KBM-7 (cell line): ENCODE measurements at places on chromosomes 4 and X.
A peak's percentile ranks its signal among the peaks of the same experiment; 100 is the strongest.

DNA sequence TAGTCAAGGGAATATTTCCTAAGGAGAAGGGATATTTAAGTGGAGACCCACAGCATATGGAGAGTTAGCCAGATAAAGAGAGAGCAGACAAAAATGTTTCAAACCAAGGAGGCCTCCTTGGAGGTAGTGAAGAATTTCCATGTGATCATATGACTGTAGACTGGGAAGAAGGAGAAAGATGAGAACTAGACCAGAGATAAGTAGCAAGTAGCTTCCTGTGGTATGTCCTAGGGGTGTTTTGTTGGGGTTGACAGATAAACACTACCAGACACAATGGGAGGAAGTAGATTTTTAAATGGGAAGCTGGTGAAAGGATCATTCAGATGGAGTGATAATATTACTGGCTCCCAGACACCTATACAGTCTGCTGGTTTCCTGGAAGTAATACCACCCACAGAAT is 13.6 kb downstream of the SYAP1 start:
- peak; percentile 28 for DNase-seq

GRCh38 chr4:26238426-26238777 is 82.4 kb upstream of the RBPJ start:
- no peak for DNase-seq

DNA sequence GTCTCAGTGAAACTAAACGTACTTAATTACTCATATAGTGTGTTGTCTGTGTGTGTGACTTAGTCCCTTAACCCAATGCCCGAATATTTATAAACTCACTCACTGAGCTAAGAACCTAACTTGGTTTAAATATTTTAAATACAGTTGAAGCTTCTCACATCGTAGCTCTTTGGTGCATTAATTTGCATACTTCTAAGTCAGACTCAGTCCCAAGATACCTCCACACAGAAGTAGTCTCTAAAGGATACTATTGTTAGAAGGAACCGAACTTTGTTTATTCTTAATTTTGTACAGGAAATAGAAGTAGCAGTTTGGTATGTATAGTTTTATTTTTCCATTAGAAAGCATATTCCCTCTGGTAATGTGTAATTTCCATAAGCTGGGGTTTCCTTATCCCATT is 54.0 kb upstream of the NKAP start:
- no peak for DNase-seq

DNA sequence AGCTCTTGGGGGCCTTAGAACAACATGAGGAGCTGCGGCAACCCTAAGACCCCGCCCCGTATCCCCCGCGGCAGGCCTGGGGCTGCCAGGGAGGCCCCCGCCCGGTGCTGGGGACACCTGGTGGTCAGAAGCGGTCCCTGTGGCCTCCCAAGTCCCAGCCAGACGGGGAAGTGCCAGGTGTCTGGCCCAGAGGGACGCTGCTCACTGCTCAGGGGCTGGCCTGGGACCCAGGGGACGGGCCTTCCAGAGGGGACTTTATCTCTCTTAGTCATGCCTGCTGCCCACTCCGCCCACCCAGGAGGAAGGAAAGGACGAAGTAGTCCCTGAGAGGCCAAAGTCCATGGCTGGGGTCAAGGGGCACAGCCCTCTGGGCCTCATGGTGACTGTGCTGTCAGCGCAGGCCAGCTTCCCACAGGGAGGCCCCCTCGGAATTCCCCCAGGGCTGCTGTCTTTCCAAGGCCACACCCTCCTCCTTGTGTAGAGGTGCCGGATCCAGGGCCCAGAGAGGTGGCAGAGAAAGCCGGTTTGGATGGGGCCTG is 31.0 kb upstream of the HTRA3 start:
- no peak for DNase-seq

GRCh38 chr4:156195914-156196313 is 242.2 kb upstream of the CTSO start:
- peak; percentile 29 for DNase-seq

DNA sequence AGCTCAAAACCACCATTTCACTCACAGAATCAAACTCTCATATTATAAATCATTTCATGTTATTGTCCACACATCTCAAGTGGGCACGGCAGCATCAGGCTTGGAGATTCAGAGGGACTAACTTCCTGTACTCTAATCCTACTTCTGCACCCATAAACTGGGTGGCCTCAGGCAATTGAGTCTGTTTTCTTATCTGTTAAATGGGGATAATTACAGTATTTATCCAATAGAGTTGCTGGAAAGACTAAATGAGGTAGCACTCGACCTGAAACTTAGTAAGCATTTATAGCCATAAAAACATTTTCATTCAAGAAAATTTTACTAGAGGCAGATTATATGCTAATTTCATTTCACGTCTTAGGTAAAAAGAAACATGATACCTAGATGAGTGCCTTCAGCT is 13.0 kb downstream of the TBC1D1 start:
- DNase-seq = no peak

DNA sequence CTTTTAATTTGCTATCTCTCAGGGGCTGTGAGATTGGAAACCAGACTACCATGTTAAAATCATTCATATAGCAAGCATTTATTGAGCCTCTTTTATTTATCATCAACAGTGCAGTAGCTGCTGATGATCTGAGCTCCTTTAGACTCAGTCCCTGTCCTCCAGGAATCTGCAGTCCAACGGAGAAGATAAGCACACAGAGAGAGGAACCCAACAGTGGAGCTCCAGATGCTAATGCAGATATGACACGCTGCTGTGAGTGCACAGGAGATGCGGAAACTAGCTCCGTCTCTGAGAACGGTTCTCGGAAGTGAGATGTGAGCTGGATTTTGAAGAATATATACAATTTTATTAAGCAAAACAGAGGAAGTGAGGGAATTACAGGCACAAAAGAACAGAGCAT is 35.4 kb downstream of the DCHS2 start:
- DNase-seq = peak; percentile 5

DNA sequence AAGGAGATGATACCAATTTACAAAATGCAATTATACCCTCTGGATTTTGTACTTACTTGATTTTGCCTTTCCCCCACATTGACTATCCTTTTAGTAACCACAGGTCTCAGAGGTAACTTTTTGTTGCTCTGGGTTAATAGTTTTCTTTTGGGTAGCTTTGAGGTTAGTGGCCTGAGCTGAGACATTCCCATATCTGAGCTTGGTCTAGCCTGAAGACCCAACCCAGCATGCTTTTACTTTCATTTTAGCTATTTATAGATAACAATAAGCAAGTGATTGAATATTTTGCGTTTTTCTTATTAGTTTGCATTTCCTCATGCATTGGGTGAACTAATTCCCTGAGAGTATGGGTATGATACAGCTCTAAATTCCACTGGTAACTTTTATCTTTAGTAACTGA is 11.8 kb downstream of the HTN1 start:
- DNase-seq = no peak

GRCh38 chr4:18630218-18631110 is 608.9 kb upstream of the LCORL start:
- DNase-seq = no peak

GRCh38 chrX:10617999-10618351 is 2.4 kb downstream of the MID1 start:
- no peak for DNase-seq

DNA sequence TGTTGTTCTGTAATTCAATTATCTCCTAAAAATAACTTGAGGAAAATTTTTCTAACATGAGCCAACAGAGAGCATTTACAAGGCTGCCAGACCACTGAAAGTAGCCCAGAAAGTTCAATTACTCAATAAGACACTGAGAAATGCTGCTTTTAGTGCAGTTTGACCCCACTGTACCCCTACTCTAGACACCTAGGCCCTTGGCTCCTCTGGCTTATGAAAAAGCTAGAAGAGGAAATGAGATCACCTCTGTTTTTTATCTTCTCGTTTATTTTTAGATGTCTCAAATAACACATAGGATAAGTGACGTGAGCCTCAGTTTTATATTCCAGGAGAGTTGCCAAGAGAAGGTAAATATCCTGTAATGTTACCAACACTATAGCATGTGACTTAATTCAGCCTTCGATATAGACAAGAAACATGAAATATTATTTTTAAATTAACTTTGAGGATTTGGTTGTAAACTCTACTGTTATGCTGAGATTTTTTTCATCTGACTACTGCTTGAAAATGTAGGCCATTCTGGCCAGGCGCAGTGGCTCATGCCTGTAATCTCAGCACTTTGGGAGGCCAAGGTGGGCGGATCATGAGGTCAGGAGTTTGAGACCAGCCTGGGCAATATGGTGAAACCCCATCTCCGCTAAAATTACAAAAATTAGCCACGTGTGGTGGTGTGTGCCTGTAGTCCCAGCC is 24.4 kb downstream of the TNIP3 start:
- DNase-seq = no peak

DNA sequence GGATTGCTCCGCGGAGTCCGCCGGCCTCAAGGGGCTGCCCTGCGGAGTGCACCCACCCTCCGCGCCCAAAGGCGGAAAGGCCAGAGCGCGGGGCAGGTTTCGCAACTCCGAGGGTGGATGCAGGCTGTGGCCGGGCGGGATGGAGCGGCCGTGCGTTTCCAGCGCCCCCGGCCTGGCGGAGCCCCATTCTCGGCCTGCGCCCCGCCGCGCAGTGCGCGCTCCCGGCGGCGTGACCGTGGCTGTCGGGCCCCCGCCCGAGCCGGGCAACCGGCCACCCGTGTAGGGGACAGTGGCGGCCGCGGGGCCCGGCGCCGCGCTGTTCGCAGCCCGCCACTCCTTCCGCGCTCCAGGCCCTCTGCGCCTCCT is 331 bp downstream of the SETD7 start:
- DNase-seq = no peak

GRCh38 chr4:14787894-14788293 is 214.4 kb upstream of the CPEB2 start:
- peak; percentile 24 for DNase-seq

- no peak for DNase-seq
Observed at GRCh38 chr4:138488533-138488932, 246.4 kb upstream of the SLC7A11 start.

DNA sequence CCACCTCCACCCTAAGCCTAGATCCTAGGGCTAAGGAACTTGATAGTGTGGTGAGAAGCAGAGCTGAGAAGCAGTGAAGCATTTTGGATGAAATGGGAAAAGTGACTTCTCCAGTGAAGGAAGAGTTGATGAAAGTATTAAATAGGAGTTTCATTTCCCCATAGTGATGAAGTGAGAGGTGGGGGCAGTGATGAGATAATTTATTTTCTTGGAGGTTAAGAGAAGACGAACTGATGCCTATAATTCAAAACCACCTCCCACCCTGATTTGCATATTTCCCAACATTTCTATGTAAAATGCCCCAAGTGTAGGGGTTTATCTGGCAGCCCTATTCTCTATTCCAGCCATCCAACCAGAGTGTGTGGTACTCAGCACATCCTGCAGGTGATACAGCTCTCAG is 6.3 kb downstream of the LONRF3 start:
- no peak for DNase-seq

DNA sequence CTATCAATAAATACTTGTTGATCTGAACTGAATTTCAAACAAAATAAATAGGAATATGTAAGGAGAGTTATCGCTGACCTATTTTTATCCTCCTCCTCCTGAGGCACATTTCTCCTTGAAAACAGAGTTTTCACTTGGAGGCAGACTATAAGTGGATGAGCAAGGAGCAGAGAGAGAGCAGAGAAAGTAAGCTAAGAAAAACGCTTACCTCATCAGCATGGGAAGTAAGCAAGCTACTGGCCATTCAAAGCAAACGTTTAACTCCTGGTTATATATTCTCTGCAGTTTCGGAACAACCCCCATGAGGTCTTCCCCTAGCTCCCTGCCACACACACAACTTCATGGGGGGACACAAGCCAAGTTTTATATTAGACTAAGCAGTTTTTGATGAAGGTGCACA is 13.2 kb downstream of the ZDHHC9 start:
- DNase-seq = no peak

DNA sequence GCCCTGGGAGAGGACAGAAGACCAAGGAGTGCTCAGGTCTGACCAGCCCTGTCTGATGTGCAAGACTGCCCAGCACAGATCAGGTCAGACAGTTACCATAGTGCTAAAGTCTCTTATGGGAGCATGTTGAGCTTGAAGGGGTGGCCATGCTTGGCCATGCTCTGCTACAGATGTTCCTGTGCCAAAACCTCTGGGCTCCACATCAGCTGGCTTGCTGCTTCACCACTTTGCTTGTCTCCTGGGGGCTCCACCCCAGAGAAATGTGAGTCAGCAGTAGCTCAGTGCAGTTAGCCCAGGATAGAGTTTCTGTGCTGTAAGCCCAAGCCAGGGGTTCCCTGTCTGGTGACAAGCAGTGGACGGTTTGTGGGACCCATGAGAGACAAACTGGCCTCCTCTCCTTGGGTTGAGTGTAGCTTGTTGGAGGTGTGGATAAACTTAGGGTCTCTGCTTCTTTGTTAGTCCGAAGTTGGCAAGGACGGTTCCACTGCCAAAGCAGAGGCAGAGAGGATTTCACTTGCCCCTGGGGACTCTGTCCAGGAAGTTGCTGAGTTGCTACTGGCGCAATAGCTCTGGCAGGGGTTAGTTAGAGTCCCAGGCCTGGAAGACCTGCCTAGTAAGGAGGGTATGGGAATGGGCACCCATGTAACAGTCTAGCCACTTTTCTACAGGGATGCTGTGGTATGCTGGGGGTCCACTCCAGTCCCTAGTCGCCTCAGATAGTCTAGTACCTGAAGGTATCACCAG is 8.7 kb upstream of the TMSB15C start:
- DNase-seq = no peak

GRCh38 chr4:140267576-140267975 is 105.9 kb upstream of the SCOC start:
- no peak for DNase-seq

GRCh38 chr4:5399790-5400421 is 308.5 kb downstream of the EVC2 start:
- DNase-seq = peak; percentile 53

DNA sequence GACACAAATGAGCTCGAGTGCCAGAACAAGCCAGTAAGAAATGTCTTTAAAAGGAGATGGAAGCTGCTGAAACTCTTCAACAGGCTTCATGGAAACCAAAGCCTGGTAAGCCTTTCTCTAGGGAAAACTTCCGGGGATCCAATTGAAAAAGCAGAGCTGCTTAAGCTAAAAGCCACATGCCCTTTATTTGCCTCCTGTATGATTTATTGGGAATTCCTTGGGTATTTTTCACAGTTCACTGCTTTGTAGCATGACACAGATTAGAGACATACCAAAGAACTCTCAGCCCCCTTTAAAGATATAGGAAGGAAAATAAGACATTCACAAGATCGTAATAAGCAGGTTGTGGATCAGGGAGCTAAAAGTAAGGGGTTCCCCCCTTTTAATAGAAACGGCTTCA is 6.5 kb upstream of the ARHGAP6 start:
- DNase-seq = no peak

DNA sequence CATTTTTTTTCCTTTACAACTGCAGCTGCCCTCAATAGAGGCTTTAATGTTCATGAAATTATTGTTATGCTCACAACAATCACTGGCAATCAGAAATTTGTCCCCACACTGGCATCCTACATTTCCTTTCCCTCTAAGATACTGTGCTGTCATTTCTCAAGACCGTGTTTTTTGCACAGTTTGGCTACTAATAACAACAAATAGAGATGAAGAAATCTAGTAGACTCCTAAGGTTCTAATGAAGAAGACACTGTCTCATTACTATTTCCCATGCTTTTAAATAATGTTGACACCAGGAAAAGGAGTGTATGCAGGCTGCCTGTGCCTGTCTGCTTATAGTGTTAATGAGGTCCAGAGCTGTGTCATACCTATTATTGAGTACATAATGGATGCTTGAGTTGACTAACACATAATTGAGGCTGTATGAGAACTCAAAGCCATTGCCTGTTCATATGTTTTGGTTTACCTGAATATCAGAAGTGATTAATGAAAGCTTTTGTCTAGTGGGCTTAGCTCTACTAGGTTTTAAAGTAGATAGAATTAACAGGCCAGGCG is 1.5 kb upstream of the EIF4E start:
- no peak for DNase-seq
